ENCODE measurements at places on chromosomes 1 and 21. TPM values are rescaled to one million over a fixed set of nuclear protein-coding genes. Genes with fewer than 3 reads are reported as not detected.

DNA sequence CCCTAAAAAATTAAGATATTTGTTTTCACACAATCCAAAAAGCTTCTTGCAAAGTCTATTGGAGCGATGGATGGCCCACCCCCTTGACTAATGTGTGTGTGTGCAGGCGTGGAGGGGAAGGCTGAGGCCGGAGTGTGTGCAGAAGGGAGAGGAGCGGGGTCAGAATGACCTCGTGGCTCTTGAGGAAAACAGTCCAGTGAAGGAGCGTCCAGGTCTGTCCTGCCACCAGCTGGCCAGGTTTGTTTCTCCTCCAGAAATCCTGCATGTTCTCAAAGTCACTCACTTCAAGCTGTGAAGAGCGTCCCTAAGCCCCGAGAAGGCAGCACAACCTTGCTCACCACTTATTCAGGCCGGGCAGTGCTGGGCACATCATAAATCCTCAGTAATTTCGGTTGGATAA, 69.5 kb upstream of the SSX2IP start:
- peak; percentile 57 for DNase-seq

DNA sequence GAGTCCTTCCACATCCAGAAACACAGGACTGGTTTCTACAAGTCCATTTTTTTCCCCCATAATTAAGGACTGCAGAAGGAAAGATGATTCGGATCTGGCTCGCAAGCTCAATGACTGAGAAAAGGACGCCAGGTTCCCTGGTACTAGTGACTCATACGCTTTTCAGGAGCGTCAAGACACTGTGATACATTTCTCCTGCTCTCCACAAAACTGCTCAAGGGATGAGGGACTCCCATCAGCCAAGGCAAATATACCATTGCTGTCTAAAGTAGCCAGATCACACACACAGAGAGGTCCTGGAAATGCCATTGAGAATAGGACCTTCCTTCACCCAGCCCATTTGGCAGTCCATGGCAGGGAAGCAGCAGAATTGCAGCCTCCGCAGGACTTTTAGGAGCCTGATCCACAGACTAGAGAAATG, 253.6 kb upstream of the IRF2BP2 start:
- DNase-seq, result no peak

The HJV gene
- total RNA-seq, result not detected

- DNase-seq, result no peak
These were observed 30.6 kb downstream of the RABIF start for GRCh38 chr1:202858331-202858730.

The FAM177B gene
- total RNA-seq, result 0.18 TPM

DNA sequence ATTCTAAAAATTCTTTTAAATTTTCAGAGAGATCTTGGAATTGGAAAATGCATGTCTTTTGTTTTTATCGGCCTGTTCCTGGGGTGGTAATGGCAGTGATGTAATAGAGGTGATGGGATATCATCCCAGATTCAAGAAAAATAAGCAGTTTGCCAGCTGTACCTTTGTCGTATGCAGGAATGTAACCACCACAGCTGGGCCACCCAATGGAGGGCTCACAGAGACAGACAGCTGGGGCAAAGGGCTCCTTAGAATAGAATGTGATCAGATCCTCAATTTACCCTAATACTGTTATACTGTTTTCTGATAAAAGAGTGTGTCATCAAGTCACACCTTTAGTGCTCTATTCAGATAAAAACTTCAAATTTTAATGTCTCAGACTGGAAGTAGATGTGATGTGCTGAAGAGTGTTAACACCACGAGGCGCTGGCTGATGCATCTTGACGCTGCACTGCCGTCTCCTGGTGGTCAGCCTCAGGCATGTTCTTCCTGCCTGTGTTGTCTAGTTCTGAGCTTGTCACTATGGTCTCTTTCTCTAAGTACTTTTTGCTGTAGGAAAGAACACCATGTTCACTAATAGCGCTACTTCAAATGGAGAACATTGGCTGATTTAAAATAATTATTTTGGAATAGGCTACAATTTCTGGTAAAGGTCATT, 78.8 kb downstream of the C1orf21 start:
- no peak for DNase-seq

GRCh38 chr1:20194757-20195461, 8.6 kb upstream of the PLA2G2C start:
- no peak for DNase-seq

DNA sequence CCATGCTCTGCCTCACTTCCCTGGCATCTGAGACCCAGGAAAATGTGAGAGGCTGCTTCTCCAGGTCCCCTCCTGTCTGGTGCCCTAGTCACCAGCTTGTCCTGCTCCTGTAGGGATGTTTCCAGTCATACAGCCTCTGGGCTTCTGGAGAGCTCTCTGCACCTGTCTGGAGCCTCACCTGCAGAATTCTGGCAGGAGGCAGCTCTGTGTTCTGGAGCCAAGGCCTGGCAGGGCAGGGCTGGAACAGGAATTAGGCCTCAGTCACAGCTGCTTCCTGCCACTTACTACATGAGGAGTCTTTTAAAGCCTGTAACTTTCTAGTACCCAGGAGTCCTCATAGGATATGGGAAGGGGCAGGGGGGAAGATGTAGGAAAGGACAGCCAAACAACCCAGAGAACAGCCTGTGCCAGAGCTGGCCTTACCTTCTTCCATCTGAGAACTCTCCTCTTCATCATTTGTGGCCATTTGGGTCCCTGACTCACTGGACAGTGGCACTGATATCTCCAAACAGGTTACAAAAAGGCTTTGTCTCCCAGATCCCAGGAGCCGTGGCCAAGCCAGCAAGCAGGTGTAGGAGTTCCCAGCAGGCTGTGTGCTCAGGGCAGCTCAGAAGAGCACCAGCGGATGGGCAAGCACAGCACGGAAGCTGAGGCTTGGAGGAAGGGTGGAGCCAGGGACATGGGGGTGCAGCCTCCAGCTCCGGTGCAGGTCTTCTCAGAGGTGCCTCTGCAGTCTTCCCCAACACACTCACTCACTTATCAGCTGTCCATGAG, 31.4 kb upstream of the ARTN start:
- no peak for DNase-seq

The CFHR2 gene
- total RNA-seq, result not detected

- DNase-seq, result no peak
These were observed 49.1 kb upstream of the DMRTB1 start for GRCh38 chr1:53410100-53410541.

The CBR3 gene
- 1.9 TPM for total RNA-seq

DNA sequence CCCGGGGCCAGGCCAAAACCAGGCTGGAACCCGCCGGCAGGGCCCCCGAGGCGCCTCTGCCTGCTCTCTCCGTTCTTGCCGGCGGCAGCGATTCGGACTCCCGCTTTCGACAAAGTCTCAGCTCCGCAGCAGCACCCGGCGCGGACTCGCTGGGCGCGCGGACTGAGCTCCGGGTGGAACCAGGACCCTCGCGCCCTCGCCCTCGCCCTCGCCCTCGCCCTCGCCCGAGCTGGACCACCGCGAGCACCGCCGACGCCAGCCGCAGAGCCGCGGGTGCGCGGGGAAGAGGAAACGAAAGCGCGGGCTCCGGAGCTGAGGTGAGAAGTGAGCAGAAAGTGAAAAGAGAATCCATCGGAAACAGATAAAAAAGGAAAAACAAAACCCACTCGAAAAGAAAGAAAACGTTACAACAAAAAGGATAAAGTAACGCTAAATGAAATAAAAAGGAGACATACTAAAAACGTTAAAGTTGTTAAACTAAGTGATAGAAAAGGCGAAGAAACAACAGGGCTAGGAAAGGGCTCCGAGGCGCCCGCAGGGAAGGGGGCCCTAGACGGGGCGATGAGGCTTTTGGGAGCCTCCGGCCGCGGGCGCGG, 64.9 kb downstream of the MEF2D start:
- DNase-seq, result no peak

GRCh38 chr1:193085263-193085662, 20.0 kb downstream of the GLRX2 start:
- DNase-seq, result no peak

GRCh38 chr1:206049919-206050600, 2.9 kb upstream of the RHEX start:
- DNase-seq, result no peak

DNA sequence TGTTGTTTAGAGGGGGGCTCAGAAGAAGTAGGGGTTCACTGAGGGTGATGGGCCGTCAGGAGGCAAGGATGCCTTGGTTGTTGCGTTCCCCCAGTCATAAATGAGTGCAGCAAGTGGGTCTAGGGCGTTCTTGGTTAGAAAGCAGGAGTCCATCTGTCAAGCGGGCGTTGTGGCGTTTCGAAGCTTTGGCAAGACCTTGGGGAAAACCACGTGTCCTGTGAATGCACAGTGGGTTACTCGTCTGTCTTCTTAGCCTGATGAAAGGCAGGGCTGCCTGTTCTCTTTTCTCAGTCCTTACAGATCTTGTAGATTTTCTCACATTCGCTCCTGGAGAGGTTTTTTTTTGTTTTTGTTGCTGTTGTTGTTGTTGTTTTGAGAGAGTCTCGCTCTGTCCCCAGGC, 6.3 kb upstream of the ZNF496 start:
- peak; percentile 77 for DNase-seq

- no peak for DNase-seq
These were observed 178.0 kb downstream of the ZNF281 start for GRCh38 chr1:200231787-200232231.

DNA sequence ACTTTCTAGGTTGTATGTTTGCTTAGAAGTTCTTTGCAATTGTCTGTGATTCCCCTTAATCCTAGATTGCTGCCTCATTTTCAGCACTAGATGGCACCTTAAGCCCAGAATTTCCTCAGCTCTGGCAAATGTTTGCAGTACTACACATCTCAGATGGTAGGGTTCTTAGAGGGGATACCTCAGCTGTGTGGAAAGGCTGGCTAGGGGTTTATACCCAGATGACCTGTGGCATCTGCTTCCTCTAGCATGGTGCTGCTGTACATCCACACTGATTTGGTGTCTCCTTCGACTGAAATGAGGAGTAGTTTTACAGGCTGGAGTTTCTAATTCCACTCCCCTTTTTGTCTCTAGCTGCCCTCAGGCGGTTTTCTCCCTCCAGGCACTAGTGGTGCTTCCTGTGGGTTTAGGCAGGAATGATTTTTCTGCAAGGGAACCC, 23.5 kb downstream of the ASB17 start:
- no peak for DNase-seq

DNA sequence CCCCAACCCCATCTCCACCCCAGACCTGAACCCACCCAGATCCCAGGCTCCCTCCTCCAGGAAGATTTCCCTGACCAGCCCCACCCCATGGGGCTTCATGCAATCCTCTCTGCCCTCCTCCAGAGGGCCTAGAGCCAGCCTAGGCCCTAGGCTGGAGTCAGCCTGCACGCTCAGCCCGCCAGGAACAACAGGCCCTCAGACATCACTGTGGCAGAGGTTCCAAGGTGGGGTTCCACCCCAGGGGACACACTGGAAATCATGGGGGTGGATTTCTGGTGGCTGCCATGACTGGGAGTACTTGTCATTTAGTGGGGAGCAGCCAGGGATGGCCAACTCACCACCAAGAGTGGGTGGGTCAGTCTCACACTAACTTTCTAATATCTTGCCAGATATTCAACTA, 122.0 kb downstream of the GLIS1 start:
- DNase-seq, result no peak

GRCh38 chr1:20893931-20894330, 106.8 kb upstream of the HP1BP3 start:
- DNase-seq, result no peak

GRCh38 chr1:98698625-98699024, 37.1 kb downstream of the SNX7 start:
- DNase-seq, result no peak

GRCh38 chr1:148362216-148362611, 120.9 kb downstream of the PPIAL4G start:
- DNase-seq, result peak; percentile 13

The ELF3 gene
- total RNA-seq, result 0.73 TPM

The EGLN1 gene
- total RNA-seq, result 54.9 TPM

DNA sequence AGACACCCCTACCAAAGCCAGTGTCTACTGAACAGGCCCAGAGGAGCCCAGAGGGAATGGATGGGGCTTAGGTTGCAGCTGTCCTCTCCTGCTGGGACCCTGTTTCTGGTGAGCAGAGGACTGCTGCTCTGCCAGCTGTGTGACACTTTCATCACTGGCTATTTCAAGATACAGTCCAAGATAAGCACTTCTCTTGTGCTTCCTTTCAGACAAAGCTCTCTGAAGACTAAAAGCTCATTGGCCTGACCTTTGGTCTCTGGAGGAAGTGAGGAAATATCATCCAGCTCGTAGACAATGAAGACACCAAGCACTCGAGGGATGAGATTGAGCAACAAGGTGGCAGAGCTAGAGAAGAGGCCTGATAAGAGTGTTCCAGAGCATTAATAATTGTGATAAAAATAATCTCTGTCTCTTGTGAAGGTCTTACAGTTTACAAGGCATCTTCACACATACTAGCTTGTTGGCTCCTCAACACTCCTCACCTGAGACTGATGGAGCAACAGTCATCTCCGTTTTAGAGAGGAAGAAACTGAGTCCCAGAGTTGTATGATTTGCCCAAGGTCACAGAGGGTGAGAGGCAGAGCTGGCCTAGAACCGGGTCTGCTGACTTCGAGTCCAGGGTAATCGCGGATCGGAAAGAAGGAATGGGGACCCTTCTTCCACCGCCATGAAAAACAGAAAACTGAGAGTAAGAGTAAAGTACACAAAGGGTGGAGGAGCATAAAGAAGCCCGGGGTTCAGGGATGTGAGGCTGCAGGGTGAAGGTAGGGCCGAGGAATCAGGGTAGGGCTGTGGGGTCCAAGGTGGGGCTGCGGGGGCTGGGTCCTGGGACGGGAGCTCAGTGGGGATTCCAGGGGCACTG, 666 bp downstream of the PAFAH2 start:
- DNase-seq, result no peak

- DNase-seq, result no peak
These were observed 18.9 kb downstream of the VANGL2 start for GRCh38 chr1:160419150-160419837.

DNA sequence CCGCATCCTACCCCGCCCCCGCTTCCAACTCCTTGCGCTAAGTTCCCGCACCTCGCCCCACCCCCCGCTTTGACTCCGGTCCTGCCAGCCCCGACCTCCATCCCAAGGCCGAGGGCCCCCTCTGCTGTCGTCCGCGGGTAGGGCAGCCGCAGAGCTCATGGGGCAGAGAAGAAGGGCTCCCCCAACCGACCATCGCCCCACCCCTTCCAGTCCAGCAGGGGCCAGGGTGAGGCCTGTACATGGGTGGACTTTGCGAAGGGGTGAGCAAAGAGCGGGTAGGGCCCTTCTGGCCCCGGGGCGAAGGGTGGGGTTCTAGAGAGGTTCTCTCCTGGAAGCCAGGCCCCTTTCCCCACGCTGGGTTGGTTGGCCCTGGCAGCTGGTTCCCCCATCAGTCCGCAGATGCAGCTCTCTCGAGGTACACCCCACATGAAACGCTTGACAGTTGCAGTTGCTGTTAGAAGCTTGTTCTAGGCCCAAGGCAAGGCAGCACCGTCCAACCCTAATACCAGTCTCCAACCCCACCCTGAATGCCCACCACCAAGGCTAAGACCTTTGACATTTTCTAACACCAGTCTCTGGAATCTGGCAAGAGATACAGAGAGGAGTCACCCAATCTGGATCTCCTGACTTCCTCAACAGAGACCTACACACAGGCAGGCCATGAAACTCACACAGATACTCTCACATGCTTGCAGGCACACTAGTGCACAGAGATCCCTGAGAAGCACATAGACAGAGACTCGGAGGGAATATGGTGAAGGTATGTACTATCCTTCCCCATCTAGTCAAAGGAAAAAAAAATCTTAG, 25.3 kb upstream of the ADGRB2 start:
- peak; percentile 95 for DNase-seq
